ENCODE measurements at places on chromosomes 7 and 10.
A peak's percentile ranks its signal among the peaks of the same experiment; 100 is the strongest.

- no peak for DNase-seq
These were observed 57.8 kb downstream of the LGI1 start for GRCh38 chr10:93815304-93816096.

GRCh38 chr10:36385693-36386092 lies 739.7 kb upstream of the ANKRD30A start:
- no peak for DNase-seq

- no peak for DNase-seq
These were observed 5.7 kb upstream of the AP5Z1 start for GRCh38 chr7:4769761-4770160.

- DNase-seq: no peak
These were observed 25.3 kb upstream of the PPP2R2D start for GRCh38 chr10:131875501-131875900.

DNA sequence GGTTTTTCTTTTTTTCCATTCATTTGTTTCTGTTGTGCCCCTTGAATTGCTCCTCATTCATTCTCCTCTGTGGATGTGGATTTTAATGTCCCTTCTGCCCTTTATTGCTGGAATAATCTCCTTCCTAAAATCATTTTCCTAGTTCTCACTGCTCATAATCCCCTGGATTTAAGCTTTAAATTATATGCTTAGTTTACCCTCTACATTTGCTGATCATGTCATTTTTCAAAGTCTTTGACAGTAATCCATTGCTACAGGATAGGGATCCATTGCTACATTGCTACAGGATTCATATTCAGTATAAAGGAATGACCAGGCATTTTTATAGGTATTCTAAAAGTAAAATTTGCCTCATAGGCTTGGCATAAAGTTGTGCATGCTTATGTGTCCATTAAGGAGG lies 14.3 kb downstream of the ADAM22 start:
- no peak for DNase-seq

- DNase-seq: no peak
These were observed 26.6 kb downstream of the TBXAS1 start for GRCh38 chr7:139855498-139856270.

DNA sequence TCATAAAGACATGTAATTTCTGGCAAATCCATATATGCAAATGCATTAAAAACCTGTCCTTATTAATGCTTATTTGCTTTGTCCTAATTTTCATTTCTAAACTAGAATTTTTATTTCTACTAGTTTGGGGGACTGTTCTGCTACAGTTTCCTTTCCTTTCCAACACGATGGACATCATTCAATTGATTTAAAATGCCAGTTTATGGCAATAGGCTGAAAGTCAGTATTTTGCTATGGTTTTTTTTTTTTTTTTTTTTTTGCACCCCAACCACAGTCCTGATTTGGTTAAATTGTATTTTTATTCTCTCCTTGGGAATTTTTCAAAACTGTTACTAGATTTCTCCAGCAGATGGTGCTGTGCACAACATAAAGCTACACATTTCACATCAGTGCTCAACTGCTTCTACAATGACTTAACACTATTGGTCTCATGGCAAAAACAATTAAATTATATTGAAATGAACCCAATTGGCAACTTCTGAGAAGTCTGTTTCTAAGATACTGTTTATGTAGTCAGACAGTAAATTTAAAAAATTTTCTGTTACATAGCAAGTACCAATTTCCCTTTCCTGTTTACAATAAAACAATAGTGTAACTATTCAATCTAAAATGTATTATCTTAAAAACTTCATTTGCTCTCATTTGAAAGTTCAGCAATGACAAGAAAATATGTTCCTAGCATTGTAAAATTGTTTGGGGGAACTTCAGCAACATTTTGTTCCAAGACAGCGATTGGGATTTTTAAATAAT lies 193.8 kb upstream of the CCDC6 start:
- DNase-seq: no peak

- no peak for DNase-seq
These were observed 118.7 kb downstream of the NPY start for GRCh38 chr7:24402655-24403054.

- no peak for DNase-seq
These were observed 3.9 kb upstream of the GATA3 start for GRCh38 chr10:8050556-8051108.

- DNase-seq: peak; percentile 57
These were observed 37.9 kb downstream of the VOPP1 start for GRCh38 chr7:55534262-55534915.

GRCh38 chr7:106563466-106564150 lies 97.3 kb downstream of the CCDC71L start:
- no peak for DNase-seq

- DNase-seq: no peak
These were observed 158.4 kb downstream of the COBL start for GRCh38 chr7:51158211-51158610.

DNA sequence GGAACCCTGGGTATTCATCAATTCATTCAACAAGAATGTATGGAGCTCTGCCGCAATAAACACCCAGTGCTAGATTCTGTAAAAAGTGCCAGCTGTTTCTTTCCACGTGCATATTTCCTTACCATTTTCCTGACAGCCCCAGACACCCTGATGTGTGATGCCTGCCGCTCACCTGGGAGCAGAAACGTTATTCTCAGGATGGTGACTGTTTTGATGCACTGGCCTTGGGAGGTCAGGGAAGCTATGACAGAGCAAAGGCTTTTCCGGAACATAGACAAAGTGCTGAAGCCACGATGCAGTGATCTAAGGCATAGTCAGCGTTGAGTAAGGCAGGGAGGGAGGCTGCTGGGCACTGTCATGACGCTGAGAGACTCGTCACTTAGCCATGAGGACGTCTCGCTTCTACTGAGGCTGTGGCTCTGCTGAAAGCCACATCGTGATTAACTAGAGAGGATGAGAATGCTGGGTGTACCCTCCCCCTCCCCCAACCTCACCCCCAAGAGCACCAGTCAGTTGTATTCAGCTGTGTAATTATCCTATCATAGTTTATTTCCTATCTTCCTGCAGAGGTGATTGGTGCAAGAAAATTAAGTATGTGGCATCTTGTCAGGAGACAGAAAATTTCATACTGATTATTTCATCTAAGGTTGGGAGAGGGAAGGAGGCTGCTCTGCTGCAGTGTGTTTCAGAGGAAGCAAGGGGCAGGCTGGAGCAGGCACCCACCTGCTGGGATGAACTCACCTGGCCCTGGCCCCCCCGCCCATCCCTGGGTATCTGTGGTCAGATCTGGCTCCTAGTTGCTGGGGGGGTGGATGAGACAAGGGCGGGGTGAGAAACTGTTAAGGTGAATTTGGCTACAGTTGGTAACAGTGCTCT lies 48.8 kb upstream of the SMNDC1 start:
- peak; percentile 75 for DNase-seq

DNA sequence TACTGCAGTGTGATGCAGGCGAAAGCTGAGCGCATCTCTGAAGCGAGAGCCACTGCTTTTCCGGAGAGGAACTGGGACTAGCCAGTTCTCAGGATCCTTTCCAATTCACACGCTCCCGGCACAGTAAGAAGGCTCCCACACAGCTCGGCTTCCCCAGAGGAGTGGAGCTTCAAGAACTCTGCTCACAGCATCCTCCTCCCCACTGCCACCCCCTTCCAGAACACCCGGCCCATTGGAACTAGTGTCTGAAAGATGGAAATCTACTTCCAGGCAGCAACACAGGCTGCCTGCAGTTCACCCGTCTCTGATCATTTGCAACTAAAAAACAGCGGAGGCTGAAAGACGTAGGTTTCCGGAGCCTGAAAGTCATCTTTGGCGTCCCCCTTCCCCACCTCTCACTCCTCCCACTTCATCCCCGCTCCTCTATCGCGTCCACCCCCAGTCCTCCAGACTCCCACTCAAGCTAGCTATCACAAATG lies at the start of gene DGKB:
TSS of gene DGKB (minus strand) at position 163 of the 479 bp plus-strand sequence.
- DNase-seq: no peak

DNA sequence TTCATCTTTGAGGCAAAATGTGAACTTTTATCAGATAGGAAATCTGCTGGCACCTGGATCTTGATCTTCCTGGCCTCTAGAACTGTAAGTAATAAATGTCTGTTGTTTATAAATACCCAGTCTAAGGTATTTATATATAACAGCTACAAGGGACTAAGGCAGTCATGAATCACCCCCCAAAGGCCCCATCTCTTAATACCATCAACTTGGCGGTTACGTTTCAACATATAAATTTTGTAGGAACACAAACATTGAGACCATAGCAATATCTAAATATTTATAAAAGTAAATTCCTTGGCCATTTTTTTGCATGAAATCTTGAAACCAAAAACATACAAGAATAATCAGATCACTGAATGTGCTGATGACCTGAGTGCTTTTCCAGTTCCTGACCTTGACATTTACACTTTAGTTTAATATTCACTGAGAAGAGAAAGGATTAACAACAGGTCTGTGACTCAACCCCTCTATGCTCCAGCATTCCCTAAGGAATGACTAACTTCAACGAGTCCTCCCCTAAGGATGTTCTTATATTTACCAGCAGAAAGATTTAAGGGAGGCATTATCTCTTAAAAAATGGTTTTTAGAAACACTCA lies 1438.5 kb upstream of the CELF2 start:
- DNase-seq: no peak

- no peak for DNase-seq
These were observed 132.0 kb downstream of the ST7 start for GRCh38 chr7:117085275-117085674.

DNA sequence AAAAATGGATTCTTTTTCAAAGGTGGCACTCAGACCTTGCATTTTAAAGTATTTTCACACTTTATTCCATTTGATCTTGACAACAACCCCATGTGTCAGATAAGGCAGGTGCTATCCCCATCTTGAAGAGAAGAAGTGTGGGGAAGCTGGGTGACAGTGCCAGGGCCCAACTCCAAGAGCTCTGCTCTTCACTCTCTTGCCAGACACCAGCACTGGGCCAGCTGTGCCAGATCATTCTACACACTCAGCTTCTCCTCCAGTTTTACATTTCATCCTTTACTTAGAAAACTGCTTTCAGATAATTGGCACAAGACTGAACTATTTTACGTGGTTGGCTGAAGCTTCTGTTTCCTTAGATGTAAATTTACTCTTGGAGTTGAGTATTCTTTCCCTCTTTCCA lies 64.4 kb downstream of the ENO4 start:
- DNase-seq: no peak

DNA sequence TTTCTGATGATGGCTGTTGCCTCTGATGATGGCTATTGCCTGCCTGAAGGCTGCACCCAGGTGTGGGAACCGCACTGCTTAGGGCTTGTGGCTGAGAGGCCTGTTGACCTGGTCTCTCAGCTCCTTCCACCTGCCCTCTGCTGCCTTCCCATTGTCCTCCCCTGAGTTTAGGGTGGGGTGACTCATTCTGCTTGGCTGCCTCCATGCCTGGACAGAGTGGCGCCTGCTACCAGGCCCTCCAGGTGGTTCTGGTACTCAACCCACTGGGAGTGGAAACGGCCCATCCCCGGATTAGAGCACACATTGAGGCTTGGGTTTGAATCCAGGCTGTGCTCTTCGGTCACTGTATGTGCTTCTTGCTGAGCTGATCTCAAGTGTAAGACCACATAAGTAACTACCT lies 120.6 kb downstream of the SEM1 start:
- no peak for DNase-seq

DNA sequence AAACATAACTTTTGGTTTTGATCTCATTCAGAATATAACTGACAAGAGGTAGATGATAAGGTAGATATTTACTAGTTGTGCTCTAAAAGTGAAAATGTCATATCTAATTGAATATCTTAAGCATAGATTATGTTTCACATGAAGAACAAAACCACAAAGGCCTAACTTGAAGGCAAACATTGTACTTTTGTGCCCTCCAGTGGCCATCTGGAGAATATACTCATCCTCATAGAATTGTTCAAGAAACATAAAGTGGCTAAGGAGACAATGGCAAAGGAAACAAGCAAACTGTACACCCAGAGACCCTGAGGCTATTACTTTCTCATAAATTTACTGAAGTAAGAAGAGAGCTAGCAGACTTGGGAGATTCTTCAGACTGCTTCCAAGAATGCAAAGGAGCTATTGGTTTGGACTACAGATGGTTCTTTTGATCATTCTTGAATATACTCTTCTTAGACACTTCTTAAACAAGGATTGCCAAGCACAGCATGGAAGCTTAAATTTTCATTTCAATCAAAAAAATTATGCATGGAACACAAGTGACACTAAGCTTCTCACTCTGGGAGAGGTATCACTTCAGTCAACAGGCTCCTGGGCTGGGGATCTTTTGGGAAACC lies 98.2 kb upstream of the DKK1 start:
- no peak for DNase-seq

DNA sequence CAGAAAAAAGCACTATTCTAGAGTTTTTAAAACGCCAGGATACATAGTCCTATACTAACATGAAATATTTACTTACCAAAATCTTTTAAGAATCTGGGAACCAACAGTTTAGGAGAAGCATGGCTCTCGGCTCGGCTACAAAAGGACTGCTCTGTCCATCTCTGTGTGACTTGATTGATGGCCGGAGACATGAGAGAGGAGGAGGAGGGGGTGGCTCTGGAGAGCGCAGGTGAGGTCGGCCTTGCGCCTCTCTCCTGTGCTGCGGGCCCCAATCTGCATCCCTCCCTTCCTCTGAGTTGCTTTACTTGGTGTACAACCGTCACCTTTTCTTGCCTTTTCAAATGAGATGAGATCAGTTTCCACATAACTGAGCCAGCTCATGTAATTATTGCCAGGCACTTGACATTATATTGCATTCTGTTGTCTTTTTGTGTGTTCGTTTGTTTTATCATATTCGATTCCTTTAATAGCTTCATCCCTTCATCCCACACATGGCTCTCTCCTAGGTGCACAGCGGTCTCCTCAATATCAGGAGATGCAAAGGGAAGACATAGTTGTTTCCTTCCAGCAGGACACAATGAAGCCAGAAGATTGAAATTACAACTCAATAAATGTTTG lies 87.8 kb upstream of the KLF6 start:
- DNase-seq: no peak

DNA sequence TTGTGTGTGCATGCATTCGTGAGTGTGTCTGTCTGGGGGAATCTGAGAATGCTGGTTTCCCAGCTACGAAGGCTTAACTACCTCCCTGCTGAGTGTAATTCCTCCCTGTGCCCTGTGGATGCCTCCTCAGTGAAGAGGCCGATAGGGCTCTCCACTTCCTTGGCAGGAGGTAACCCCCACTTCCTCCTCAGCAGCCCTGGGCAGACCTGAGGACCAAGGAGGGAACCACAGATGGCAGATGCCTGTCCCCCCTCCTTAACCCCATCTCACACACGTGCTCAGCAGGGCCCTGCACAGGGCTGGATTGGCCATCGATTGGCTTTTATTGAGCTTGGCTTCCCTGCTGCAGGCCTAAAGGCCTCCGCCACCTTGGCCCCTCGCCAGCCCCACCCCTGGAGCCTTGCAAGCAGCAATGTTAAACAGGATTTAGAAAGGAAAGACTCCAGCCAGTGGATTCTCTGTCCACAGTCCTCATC lies 45.6 kb upstream of the LRRC4 start:
- no peak for DNase-seq

GRCh38 chr7:116041615-116042014 lies 11.1 kb upstream of the TFEC start:
- no peak for DNase-seq

All from HS-27A (cell line).